ENCODE measurements at places on chromosomes 5 and 9.
A peak's percentile ranks its signal among the peaks of the same experiment; 100 is the strongest.

DNA sequence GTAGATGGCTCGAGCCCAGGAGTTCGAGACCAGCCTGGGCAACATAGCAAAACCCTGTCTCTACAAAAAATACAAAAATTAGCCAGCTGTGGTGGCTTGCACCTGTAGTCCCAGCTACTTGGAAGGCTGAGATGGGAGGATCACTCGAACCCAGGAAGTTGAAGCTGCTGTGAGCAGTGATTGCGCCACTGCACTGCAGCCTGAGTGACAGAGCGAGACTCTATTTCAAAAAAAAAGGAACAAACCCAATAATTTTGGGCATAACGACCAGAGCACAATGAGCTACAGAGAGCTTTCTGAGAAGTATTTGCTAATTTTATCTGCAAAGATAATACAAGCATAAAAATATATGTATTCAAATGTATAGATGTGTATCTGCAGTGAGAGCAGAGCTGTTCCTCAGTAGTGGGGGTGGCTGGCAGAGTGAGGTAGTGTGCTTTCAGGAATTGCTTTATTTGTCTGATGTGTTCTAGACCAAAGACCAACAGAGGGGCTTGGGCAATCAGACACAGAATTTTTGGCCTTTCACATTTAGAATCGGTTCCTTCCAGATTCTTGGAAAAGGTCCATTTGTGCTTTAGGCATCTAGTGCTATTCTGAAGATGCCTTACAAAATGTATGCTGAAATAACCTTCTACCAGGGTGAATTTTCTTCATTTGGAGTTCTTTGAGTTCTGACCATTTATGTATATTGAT lies 5.2 kb downstream of the DOCK8 start:
- no peak for DNase-seq

DNA sequence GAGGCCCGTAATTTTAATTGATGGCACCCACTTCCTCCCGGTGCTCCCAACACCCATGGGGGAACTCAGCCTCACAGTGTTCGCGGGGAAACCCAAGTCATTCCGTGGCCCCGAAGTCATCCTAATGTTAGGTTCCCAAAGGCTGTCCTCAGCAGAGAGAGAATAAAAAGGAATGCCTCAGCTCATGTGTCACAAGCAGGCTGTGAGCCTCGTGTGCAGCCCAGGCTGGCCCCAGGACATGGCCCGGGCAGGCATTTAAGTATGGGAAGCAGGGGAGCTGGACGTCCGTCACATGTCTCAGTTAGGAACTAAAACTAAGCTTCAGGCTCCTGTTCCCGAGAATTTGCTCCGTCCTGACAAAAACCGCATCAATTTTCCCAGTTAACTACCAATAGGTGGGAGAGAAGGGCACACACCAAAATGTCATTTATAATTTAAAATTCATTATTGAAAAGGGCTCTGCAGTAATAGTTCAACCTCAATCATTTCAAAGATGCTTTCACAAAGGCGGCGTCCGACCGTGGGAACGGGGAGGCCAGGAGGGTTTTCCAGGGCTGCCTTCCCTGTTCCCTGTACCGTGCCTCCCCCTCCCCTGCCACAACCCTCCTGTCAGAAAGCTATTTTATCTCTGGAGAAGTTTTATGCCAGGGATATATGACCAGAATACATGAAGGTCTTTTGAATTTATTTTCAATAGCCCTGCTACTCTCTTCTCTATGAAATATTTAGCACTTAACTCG lies 137.3 kb downstream of the FSTL4 start:
- no peak for DNase-seq

GRCh38 chr5:589173-589572 lies 23.0 kb upstream of the CEP72 start:
- DNase-seq, result no peak

DNA sequence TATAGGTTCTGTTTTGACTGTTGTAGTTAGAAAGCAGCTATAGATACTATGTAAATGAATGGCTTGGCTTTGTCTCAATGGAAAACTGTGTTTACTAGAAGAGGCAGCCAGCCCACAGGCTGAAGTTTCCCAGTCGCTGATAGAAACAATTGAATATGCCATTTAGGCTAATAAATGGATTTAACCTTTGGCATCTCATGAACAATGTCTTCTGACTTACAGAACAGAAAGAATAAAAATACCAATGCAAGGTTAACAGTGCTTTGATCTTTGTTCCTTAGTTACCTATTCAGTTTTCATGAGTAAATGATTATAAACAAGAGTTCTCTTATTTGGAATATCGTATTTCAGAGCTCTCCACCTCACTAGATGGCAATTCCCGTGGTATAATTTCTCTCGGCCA lies 120.6 kb downstream of the PAM start:
- no peak for DNase-seq

- no peak for DNase-seq
Measured at GRCh38 chr5:107873877-107874276, 203.1 kb upstream of the EFNA5 start.

DNA sequence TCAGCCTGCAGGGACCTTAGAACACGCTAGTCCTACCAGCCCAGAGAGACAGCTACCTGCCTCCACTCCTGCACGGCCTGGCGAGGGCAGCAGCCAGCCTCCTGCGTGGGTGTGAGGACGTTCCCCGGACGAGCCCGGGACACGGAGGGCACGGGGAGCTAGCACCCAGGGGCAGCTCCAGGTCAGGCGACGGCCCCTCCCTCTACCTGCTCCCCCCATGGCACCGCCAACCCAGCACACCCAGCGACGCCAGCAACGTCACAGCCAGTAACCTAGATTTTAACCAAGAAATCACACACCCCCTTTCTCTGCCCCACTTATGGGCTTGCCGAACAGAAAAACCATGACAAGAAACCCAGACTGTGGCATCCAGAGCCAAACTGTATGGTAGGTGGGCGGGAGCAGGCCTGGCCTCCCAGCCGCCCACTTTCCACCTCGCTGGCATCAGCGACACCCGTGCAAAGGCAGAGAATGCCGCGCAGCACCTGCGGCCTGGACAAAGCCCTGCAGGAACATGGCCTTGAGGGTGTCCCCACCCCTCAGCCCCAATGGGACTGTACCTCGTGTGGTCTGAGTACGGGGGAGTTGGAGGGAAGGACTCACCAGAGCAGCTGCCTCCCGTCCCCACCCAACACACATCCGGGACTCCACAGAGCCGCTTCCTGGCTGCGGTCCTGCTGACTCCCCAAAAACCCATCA lies 47.9 kb downstream of the NACC2 start:
- DNase-seq, result peak; percentile 35

GRCh38 chr5:82809420-82810143 lies 267.6 kb downstream of the TMEM167A start:
- no peak for DNase-seq

DNA sequence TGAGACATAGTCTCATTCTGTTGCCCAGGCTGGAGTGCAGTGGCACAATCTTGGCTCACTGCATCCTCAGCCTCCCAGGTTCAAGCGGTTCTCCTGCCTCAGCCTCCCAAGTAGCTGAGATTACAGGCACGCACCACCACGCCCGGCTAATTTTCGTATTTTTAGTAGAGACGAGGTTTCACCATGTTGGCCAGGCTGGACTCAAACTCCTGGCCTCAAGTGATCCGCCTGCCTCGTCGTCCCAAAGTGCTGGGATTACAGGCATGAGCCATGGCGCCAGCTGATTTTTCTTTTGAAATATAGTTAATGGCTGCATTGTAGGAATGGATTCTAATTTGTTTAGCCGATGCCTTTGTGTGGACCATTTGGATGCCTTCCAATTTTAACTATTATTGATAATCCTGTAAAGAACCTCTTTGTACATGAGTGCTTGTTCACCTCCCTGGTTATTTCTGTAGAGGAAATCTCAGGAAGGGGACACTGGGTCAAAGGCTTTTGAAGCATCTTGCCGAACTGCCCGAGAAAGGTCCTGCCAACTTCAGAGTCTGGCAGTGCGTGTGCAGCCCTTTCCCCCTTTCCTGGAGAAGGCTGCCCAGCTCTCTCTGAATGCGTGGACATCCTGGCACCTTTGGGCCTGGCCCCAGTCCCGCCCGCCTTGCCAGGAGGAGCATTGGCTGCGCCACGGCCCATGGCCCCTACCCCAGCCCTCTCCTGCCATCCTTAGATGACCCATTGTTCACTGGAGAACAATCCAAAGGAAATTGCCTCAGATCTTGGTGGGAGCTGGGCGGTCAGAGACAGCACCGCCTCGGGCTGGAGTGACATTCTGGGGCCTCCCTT lies 8.9 kb upstream of the NUP214 start:
- peak; percentile 52 for DNase-seq

DNA sequence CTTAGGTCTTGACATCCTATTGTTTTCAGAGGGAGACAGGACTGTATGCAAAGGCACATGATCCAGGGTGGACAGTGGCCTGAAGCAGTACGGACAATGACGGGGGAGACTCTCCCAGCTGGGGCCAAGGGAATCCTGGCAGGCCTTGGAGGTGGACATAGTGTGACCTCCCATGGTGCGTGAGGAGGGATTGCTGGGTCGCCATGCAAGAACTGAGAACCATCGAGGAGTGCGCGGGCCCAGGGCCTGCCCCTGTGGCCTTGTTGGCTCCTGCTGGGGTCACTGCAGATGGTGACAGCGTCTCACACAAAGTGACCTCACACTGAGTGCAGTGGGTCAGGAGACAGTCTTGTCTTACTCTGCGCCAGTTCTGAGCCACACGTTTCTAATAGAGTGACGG lies 192.4 kb downstream of the GADD45G start:
- DNase-seq, result no peak

DNA sequence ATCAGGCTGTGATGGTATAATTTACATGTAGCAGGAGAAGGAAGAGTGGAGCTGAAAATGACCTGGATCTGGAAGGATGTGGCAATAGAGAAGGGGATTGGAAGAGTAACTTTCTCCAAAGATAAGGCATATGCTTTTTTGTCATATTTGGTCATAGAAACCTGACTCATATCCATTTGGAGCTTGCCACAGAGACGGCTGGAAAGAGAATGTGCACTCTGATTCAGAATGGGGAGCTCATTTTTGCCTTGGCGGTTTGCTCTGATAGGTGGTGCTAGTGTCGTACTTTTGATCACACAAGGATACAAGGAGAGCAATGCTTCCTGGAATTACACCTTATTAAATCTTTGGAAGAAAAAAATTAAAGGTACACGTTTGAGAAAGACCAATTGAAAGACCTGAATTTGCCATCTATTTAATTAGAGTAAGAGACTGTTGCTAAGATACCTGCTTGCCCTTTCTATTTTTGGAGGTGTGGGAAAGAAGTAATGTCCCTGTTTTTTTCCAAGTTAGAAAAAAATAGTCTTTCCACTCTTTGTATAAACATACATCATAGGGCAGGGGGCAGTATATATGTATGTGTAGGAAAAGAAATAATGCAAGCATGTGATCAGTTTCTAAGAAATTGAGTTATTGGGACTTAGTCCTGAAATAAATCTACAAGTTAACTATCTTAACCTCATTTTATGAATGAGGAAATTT lies 5.4 kb downstream of the LSM11 start:
- no peak for DNase-seq

DNA sequence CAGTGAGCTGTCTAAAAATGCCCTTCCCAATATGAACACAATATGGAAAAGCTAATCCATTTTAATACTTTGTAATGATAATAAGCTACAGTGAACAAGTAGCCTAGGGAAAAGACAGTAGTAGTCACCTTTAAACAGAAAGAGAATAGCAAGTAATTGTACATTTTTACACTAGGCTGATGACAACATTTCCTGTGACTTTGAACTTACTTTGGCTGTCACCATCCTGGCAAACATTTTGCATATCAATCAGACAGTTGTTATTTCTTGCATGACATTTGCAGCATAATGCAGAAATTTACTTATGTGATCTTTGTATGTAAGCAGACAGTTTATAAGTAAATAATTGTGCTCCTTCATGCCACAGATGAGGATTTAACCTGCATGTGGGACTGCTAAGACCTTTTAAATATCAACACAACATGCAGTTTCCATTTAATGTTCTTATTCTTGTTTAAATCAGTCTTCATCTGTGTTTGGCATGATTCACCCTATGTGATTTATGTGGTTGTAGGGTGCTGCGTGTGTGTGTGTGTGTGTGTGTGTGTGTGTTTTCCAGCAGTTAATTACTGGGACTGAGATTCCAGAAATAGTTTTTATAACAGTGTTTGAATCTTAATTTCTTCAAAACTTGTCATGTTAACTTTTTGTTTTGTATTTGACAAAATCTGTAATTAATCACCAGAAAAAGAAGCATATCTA lies 997.1 kb upstream of the ARRDC3 start:
- no peak for DNase-seq

DNA sequence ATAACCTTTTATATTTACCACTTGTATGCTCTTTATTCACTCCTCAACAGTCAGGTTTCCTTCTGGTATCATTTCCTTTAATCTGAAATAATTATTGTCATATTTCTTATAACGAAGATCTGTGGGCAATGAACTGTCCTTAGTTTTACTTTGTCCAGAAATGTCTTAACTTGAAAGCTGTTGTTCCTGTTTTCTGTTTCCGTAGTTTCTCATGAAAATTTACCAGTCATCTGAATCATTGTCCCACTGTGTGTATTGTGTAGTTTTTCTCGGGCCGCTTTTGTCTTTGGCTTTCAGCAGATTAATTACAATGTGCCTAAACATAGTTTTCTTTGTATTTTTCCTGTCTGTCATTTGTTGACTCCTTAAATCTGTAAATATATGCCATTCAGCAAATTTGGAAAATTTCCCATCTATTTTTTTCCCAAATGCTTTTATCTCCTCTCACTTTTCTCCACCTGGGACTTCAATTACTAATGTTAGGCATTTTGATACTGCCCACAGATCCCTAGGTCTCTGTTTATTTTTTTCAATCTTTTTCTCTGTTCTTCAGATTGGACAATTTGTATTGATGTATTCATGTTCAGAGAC lies 74.9 kb downstream of the PDE8B start:
- no peak for DNase-seq

GRCh38 chr9:19223724-19224123 lies 6.8 kb upstream of the DENND4C start:
- no peak for DNase-seq

GRCh38 chr5:473551-474192 lies 30.7 kb downstream of the EXOC3 start:
- peak; percentile 49 for DNase-seq

DNA sequence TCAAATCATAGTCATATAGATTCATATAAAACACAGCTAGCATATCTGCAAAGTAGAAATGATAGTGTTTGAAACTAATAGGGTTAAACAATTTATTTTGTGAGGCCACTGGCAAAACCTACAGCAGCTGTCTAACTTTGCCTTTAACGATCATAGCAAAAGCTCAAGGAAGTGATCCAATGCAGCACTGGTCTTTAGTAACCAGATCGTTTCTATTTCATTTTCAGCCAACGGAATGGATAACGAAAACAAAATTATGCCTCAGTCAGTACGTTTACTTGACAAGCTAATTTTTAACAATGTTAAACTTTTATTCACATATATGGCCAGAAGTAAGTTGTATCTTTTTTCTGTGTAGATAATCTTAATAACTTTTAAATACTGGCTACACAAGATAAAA lies 17.7 kb downstream of the MLLT3 start:
- no peak for DNase-seq

DNA sequence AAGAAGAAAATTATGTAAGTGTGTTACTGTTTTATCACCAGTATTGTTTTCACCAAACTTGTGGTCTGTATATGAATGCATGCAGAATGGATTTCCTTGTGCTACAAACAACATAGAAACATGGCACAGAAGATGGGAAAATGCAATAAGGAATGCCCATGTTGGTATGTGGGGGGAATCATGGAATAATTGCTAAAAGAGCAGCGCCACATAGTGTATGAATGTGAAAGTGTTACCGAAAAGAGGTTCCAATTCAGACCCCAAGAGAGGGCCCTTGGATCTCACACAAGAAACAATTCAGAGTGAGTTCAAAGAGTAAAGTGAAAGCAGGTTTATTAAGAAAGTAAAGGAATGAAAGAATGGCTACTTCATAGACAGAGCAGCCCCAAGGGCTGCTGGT lies 26.4 kb upstream of the TYRP1 start:
- no peak for DNase-seq

- no peak for DNase-seq
Measured at GRCh38 chr5:141574122-141574510, 44.7 kb downstream of the DIAPH1 start.
